ENCODE measurements at places on chromosomes 13 and 19.

DNA sequence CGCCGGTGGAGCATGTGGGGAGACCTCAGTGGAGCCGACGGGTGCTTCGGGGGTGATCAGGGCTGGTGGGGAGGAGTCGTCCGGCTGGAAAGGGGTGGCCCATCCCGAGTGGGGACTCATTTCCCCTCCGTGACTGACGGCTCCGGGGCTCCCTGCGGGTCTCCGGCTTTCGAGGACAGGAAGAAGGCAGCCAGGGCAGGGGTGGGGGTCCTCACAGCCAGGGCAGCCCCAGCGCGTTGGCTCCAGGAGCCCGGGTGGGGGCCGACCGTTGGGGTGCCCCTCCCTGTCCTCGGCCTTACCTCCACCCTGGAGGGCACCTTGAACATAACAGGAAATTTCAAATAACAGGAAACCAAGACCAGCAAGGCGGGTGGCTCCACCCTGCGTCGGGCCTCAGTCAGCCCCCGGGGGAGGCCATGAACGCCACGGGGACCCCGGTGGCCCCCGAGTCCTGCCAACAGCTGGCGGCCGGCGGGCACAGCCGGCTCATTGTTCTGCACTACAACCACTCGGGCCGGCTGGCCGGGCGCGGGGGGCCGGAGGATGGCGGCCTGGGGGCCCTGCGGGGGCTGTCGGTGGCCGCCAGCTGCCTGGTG lies at the start of gene S1PR4:
S1PR4 (plus strand) TSS at position 393 of the 596 bp plus-strand sequence; CDS start at position 417, 24 bp downstream.
- DNase-seq, result peak; percentile 83

DNA sequence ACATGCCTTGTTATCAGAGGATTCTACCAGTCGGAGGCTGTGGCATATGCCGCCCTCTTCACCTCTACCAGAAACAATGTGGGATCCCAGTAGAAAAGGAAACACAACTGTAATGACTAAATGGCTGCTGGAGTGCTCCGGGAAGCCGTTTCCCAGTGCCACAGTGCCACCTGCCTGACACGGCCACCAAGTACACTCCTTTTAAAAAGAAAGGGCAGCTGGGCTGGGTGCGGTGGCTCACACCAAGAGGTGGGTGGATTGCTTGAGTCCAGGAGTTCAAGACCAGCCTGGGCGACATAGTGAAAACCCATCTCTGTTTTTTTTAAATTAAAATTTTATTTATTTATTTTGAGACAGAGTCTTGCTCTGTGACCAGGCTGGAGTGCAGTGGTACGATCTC lies 67.3 kb downstream of the TRPM4 start:
- peak; percentile 10 for DNase-seq

DNA sequence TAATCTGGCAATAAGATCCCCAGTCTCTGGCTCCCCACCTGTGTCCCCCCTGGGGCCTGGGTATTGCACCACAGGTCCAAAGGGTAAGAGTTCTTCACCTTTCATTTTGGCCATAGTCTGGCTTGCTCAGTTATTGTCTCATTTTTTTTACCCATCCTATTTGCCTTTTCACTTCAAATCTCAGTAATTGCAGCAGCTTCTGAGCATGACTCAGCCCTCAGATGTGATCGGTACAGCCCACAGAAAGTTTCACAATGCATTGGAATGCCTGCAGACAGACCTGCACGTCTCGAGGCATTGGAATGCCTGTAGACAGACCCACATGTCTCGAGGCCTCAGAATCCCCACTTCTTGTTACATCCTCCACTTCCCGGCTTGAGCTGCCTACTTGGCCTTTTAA lies 173.6 kb downstream of the NUFIP1 start:
- no peak for DNase-seq

DNA sequence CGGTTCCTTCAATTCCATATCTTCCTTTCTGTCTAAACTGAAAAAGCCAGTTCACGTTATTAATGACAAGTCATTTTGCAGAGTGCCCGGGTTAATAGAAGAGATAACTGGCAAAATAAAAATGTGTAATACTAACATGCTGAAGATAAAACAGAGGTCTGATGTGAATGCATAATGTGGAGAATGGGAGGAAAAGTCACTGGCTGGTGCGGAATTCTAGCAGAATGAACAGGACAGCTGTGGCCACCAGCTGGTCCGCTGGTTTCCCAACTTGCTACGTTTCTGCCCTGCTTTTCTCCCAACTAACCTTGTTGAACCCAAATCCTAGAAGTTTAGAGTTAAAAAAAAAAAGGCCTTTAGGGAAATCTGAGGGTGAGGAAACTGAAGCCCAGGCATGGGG lies 42.4 kb downstream of the PCDH8 start:
- no peak for DNase-seq

DNA sequence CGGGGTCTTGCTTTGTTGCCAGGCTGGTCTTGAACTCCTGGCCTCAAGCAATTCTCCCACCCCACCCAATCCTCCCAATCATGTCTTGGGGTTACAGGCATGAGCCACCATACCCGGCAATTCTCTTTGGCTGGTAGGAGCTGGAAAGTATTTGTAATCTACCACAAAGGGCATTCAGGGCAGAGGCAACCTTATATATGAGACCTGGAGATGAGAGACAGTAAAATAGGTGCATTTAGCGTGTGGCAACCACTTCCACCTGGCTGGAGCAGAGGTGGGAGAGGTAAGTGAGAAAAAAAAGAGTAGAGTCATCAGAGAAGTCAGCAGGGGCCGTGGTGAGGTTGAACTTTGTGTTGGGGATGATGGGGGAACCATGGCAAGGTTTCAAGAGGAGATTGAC lies 36.8 kb downstream of the VAV1 start:
- no peak for DNase-seq

DNA sequence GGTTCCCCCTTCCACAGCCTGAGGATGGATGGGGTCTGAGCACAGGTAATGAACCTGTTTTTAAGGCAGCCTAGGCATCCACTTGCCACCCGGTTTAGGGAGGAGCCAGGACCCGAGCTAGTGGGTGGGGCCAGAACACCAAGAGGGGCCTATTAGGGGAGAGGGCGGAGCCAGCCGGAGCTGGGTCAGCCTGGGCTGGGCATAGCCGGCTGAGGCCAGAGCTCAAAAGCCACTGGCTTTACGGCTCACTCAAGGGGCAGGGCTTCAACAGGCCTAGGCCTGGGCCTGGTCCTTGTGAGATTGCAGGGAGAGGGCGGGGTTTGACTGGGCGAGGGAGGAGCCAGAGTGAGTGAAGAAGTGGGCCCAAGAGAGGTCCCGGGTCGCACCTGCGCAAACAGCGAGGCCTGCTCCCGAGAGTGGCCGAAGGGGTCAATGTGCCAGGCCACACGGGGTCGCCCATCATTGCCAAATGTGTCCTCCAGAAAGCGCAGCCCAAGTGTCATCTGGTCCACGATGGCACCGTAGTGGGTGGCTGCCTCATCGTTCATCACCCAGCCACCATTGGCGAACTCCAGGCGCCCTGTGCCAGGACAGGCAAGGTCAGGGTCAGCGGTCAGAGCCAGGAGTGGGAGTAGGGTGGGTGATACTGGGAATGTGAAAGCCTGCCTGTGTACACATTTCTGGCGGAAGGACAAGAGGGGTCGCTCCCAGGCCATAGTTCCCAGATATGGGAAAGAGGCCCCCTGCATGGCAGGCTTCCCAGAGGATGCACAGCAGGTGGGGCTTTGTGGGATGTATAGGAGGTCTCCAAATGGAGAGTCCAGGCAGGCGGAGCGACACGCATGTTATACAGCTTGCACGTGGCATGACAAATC lies 1.9 kb downstream of the MAN2B1 start:
- no peak for DNase-seq

DNA sequence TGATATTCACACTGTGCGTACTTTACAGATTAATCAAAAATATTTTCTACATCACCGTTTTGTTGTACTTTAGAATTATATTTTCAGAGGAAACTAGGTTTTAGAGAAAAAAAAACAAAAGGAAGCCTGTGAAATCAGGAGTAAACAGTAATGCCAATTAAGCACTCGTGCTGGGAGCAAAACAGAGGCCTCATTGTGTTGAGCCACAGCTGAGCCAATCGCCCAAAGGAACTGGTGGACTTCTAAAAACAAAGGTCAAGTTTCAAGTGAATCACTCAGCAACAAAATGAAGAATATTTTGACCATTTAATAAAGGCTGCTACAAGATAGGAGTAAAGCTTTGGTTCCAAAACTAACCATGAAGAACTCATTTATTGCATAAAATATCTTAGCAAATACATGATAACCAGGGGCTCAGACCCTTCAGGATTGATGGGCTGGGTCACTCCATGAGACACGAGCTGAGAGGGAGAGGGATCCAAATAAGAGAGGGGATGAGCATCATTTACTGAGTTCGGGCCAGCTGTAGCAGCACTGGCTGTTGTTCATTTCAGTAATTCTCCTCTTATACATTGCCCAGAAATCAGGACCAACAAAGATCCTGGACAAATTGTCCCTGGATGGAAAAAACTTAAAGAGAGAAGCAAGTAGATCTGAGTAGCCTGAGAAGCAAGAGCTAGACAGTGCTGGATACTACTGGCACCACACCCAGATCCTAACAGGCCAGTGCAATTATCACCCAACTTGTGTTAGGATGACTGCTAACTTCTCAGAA lies 8.3 kb upstream of the NALCN start:
- no peak for DNase-seq

- no peak for DNase-seq
Observed at GRCh38 chr13:80054806-80055205, 286.1 kb downstream of the SPRY2 start.

- DNase-seq, result no peak
Observed at GRCh38 chr13:101397742-101398141, 18.6 kb downstream of the NALCN start.

DNA sequence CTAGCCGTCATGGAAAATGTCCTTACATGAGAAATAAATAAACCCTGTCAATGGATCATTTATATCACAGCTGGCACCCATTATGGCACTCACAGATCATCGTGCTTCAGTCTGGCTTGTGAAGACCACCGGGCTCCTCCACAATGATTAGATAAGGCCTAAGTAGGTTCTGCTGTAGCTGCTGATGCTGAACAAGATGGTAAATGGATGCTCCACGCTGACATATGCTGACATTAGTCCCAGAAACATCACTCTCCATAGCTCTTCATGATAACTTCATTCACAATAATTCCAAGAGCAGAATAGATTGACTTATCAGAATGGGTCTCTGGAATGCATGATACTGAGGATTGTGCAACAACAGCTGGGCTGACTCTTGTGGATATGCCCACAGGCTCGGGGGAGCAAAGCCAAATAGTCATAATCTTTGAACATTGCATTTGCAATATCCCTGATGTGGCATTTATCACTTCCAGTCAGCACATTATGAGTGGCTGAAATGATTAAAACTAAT lies 63.8 kb upstream of the RXFP2 start:
- DNase-seq, result no peak

- DNase-seq, result no peak
Observed at GRCh38 chr13:80010846-80011245, 330.1 kb downstream of the SPRY2 start.

GRCh38 chr19:54518844-54519243 lies 16.2 kb downstream of the LAIR2 start:
- DNase-seq, result no peak

DNA sequence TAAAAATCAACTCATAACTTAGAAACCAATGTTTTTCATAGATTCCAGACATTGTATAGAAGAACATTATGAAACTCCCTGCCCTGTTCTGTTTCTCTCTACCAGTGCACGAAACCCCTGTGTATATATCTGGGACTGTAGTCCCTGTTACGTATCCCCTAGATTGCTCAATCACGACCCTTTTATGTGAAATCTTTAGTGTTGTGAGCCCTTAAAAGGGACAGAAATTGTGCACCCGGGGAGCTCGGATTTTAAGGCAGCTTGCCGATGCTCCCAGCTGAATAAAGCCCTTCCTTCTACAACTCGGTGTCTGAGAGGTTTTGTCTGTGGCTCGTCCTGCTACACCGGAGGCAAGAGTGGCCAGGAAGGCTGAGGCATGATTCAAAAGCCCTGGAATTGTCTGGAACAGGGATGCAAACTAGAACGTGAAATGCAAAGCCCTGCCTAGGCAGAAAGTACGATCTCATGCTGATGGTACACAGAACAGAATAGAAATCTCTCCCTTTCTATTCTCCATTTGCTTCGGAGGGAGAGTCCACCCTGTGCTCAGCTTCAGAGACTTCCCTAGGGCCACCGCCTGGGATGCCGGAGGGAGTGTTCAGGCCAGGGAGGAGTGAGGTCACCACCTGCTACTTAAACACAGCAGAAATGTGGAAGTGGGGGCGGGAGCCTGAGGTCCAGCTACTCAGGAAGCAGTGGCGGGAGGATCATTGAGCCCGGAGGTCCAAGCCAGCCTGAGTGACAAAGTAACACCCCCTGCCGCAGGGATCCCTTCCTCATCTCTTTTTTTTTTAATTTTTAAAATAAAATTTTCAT lies 758 bp upstream of the ZNF888 start:
- no peak for DNase-seq

- peak; percentile 84 for DNase-seq
Observed at GRCh38 chr19:4139614-4140236, 13.7 kb upstream of the CREB3L3 start.

GRCh38 chr13:109010912-109011311 lies 381.5 kb downstream of the MYO16 start:
- DNase-seq, result no peak

- no peak for DNase-seq
Observed at GRCh38 chr13:46487748-46488147, 65.2 kb upstream of the LRCH1 start.

DNA sequence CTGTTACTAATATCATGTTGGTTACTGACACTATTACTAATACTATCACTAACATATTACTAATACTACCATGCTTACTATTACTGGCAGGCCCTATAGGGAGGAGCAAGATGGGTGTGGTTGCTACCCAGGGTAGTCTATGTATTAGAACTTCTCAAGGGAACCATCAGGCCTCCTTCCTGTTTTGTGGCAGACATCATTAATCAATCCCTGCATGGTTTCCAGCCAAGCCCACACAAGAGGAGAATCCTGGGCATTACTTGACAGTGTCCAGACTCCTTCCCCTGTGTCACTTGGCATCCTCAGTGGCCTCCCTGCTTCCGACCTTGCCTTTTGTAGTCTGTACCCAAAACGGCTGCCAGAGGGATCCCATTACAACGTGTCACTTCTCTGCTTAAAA lies 8.9 kb downstream of the HAS1 start:
- DNase-seq, result no peak

DNA sequence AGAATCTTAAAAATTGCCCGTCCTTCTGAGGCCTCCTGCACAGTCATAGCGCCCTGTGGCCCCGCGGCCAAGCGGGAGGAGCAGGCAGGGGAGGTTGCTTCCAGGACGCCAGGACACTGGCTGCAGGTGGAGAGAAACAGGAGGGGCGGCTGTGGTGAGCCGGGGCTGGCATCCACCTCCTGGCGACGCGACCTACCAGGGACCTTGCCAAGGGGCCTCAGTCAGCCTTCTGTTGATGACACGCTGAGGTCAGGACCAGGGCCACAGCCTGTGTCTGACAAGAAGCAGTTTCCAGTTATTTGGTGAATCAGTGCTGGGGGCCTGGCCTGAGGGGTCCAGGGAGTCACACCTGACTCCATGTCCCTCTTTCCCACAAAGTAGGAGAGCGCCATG lies 13.3 kb upstream of the MKNK2 start:
- DNase-seq, result no peak

All from CD4-positive, alpha-beta T cell treated with Interleukin-12 subunit alpha and Interleukin-12 subunit beta, for 1 hour (primary cell).